ENCODE measurements at places on chromosomes 1 and 21. TPM values are rescaled to one million over a fixed set of nuclear protein-coding genes. Genes with fewer than 3 reads are reported as not detected.

The OR2L3 gene
- 0.08 TPM for total RNA-seq

The HPDL gene
- 1.9 TPM for total RNA-seq

GRCh38 chr1:153402226-153402625 lies 11.4 kb upstream of the S100A8 start:
- DNase-seq = no peak

The HEYL gene
- 27.2 TPM for total RNA-seq

- peak; percentile 66 for DNase-seq
These were observed 7.4 kb downstream of the LDLRAP1 start for GRCh38 chr1:25550683-25551310.

GRCh38 chr1:154406572-154406879 lies 1.4 kb downstream of the IL6R start:
- DNase-seq = no peak

DNA sequence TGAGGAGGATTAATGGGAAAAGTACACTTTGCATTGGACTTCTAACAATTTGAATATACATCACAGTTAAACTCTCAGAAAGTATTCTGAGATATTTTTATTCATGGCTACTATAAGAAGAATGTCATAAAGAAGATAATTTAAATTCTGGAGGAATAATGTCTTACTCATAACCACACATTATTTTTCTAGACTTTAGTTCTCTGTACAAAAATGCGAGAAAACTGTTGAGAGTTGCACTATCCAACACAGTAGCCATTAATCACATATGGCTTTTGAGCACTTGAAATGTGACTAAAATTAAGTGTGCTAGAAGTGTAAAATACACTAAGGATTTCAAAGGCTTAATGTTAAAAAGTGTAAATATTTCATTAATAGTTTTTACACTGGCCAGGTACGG lies 53.8 kb downstream of the CRB1 start:
- DNase-seq = no peak

DNA sequence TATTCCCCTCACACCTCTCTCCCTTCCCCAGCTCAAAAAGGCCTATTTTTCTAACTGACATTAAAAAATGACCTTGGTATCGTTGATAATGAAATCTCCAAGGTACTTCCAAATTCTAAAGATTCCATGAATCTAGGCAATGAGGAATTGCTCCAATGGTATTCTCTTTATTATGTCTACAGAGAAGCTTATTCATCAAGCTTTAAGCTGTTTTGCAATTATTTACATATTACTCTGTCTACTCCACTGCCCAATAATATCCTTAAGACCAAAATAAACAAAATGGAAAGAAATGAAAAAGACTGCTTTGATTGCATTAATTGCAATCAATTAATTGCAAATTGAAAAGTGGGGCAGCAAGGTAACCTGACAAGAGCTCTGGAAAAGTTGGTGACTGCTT lies 7.9 kb downstream of the PLPP3 start:
- no peak for DNase-seq

DNA sequence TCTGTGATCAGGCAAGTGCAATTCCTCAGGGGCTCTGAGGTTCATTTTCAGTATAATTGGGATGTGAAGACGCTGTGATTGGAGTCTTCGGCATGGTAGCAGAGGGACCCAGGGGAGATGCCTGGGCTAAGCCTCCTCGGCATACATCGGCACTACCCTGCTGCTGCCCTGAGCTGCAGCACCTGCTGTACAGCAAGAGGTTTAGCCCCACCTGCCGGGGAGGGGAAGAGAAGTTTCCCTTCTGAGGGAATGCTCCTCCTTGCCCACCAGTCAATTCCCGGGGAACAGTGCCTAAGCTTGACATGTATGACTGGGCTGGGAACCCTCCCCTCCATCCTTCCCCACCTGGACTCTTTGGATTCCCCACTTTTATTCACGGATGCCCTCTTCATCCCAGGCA lies 24.9 kb downstream of the CNIH3 start:
- no peak for DNase-seq

GRCh38 chr1:1954015-1954414 lies 34.9 kb upstream of the TMEM52 start:
- no peak for DNase-seq

The TMED5 gene
- 38.2 TPM for total RNA-seq

GRCh38 chr1:8981169-8981568 lies 35.5 kb downstream of the CA6 start:
- DNase-seq = no peak

DNA sequence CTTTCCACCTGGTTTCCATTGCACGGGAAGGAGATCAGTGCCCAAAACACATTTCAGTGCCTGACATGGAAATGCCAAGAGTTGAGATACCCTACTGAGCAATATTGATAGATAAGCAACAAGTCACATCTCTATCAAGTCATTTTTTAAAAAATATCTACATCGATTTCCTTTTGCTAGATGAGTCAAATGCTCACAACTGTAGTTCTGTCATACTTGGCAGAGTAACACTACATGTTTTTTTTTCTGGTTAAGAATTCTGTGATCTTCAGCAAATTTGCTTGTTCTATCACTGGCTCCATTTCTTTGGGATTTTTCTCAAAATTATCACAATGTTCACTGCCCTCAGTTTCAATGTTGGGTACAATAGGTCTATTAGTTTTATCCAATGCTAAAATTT lies 145.4 kb downstream of the ZC3H11B start:
- DNase-seq = no peak

The MAST2 gene
- total RNA-seq = 41.5 TPM

DNA sequence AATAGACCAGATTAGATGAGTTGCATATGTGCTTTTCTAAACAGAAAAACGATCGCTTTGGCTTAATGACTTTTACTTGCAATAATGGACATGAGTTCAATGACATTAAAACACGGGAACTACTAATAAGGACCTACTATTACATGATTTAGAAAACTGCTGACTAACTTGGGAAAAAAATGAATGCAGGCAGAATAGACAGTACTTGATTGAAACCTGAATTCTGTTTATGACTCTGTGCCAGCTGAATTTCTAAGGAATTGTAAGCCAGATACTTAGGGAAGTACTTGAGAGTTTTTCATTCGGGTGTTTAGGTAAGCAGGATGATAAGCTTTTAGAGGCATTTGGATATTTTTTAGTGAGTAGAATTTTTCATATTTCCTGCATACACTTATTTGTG lies 12.0 kb downstream of the ADGRL2 start:
- no peak for DNase-seq

Data from ovary (tissue), 10 donors.